ENCODE measurements at places on chromosomes 12 and 14. TPM values are rescaled to one million over a fixed set of nuclear protein-coding genes. Genes with fewer than 3 reads are reported as not detected.

DNA sequence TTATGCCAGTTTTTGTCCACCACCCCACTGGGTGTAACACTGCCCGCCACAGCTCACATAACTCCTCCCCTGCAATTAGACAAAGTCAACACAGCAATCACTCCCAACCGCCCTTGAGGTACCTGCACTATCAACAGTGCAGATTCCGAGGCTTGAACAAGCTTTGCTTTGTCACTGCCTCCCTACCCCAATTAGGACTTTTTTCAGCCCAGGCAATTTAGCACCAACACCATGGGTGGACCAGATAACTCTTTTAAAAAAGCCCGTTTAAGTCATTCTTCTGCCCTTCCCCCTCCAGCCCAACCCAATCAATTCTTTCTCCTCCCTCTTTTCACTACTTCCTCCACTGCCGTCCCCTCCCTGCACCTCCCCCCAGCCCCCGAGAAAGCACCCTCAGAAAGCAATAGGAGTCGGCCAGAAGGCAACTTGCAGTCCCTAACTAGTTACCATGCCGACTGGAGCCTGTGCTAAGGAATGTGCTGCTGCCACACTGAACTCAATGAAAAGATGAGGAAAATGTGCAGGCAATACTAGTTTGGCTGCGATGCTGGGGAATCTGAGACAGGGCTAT, 45.7 kb upstream of the OTX2 start:
- no peak for DNase-seq
- H3K4me3 ChIP-seq = no peak overlapping the region
- H3K27ac ChIP-seq = no peak overlapping the region
- no peaks in the 10 kb centered on the region for H3K36me3 ChIP-seq
- H3K27me3 ChIP-seq = peaks cover 53% of the 10 kb centered on the region

DNA sequence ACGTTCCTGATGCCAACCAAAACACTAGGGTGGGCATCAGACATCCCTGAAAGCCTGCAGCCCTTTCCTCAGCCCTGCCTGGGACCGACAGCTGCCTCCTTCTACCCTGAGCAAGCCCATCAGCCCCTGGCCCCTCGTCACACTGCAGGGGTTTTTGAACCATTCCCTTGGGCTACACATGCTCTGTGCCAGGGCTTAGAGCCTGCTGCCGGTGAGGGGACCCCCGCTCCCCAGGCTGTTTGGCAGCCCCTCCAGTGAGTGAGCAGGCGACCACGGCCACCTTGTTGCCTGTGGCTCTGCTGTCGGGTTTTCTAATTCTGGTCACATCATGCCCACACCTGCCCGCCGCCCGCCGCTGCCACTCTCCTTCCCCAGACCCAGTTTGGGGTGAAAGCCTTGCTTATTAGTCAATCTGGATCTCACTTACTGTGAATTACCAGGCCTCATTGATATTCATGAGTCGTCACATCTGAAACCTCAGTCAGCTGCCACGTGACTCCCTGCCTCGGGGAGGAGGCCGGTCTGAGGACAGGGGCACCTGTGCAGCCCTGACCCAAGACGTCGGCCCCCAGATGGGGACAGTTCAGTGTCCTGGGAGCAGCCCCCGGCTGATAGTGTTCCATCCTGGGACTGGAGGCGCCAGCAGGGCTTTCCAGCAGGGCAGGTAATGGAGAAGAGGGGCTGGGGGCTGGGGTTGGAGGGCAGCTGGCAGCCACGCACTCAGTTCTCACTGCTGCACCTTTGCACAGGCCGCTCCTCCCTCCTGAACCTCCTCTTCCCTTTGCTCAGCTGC, 163.0 kb downstream of the RBM19 start:
- no peak overlapping the region for H3K27ac ChIP-seq
- H3K4me1 ChIP-seq = no peaks in the 10 kb centered on the region
- DNase-seq = no peak
- H3K4me3 ChIP-seq = no peak overlapping the region

- peaks cover 3% of the 10 kb centered on the region for H3K36me3 ChIP-seq
- H3K27me3 ChIP-seq = no peaks in the 10 kb centered on the region
- no peak for DNase-seq
- peaks cover 57% of the 10 kb centered on the region for H3K4me1 ChIP-seq
- peak overlapping the region; percentile 5 for H3K4me3 ChIP-seq
These were observed 24.3 kb upstream of the PCNX1 start for GRCh38 chr14:70882776-70883492.

DNA sequence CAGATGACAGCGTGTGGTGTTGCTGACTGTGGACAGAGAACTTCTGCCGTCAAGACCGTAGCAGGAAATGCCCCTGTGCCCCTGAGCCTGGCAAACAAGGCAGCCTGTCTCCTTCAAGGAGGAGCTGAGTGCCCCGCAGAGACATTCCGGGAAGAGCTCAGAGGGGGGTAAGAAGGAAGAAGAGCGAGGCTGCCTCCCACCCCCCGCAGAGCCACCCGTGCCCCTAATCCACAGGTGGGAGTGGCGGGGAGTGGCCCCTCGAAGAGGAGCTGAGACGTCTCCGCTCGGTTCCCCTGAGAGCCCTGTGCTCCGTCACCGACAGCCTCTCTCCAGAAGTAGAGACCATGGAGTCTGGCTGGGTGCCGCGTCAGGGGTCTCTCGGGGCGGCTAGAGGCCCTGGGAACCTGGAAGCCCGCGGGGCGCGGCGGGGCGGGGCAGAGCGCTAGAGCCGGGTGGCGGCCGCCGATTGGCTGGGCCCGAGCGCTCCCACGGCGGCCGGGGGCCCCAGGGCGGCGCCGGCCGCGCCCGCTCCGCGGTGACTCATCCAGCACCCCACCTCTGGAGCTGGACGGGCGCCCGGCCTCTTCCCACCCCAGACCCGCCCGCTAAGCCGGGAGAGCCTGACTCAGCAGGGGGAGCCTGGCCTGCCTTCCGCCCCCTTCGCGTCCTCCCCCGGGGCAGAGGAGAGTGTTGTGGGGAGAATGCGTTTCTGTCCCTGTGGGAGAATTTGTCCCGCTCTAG, 25.2 kb upstream of the KRT78 start:
- peak overlapping the region; percentile 85 for H3K4me3 ChIP-seq
- H3K27ac ChIP-seq = peak overlapping the region; percentile 85
- peaks cover 24% of the 10 kb centered on the region for H3K4me1 ChIP-seq
- peaks cover 23% of the 10 kb centered on the region for H3K27me3 ChIP-seq
- no peak for DNase-seq

GRCh38 chr12:105804591-105805265, 334.0 kb downstream of the NUAK1 start:
- no peaks in the 10 kb centered on the region for H3K36me3 ChIP-seq
- H3K27me3 ChIP-seq = no peaks in the 10 kb centered on the region
- no peaks in the 10 kb centered on the region for H3K4me1 ChIP-seq
- no peak overlapping the region for H3K27ac ChIP-seq
- no peak overlapping the region for H3K4me3 ChIP-seq
- no peak for DNase-seq

DNA sequence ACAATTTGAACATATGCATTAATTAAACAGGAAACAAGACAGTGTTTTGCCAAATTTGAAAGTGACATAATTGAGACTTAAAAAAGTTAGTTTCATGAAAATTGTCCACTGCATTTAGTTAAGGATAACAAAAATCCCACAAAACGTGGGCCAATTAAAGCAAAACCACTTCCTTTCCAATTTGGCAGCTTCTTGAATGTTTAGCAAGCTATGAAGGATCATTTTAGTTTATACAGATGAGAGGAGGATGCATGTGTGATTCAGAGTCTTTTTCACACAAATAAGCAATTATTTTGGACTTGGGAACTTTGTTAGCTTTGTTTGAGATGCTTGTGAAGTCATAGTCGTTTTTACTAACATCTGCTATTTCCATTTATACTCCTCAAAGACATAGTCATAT, 109.6 kb downstream of the ATXN7L3B start:
- DNase-seq = no peak
- H3K27me3 ChIP-seq = no peaks in the 10 kb centered on the region
- H3K36me3 ChIP-seq = no peaks in the 10 kb centered on the region
- no peak overlapping the region for H3K27ac ChIP-seq

DNA sequence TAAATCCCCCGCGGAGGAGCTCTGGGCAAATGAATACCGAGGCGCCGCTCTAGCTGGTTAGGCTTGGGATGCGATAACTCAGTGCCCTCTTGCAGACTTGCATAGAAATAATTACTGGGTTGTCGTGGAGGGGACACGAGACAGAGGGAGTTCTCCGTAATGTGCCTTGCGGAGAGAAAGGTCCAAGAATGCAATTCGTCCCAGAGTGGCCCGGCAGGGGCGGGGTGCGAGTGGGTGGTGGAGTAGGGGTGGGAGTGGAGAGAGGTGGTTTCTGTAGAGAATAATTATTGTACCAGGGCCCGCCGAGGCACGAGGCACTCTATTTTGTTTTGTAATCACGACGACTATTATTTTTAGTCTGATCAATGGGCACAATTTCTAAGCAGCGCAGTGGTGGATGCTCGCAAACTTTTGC, 2.5 kb upstream of the TBX5 start:
- no peak overlapping the region for H3K27ac ChIP-seq
- peaks cover 100% of the 10 kb centered on the region for H3K27me3 ChIP-seq
- H3K4me3 ChIP-seq = peak overlapping the region; percentile 78
- peaks cover 13% of the 10 kb centered on the region for H3K36me3 ChIP-seq
- no peak for DNase-seq

- no peak for DNase-seq
- H3K4me3 ChIP-seq = no peak overlapping the region
- H3K36me3 ChIP-seq = peaks cover 8% of the 10 kb centered on the region
- no peak overlapping the region for H3K27ac ChIP-seq
These were observed 69.9 kb downstream of the PLXNC1 start for GRCh38 chr12:94218233-94218632.

DNA sequence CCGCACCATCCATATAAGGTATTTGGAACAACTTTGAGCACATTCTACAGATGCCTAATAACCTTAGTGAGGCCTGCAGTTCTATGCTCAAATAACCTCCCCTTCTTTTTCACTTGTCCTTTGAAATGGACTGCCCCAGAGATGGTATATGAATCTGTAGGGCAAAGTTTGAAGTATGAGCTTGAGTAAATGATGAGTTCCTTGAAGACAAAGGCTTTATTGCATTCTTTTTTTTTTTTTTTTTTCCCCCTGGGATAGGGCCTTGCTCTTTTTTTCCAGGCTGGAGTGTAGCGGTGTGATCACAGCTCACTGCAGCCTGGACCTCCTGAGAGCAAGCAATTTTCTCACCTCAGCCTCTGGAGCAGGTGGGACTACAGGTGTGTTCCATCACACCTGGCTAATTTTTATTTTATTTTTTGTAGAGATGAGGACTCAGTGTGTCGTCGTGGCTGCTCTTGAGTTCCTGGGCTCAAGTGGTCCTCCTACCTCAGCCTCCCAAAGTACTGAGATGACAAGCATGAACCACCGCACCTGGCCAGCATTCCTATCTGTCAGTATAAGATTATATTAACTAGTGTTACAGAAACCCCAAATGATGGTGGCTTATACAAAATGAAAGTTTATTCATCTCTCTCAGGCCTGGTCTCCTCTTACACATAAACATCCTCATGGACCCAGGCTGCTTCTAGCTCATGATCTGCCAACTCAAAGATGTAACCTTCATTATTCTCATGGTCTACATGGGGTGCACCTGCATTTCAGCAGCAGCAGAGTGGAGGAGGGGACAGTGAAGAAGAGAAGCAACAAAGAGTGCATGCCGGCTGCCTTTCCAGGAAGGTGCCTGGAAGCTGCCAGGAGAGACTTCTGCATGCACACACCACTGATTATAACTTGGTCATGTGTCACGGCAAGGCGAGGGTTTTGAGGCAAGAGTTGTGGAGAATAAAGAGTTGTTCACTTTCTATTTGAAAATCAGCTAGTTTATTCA, 101.4 kb downstream of the DUSP16 start:
- no peaks in the 10 kb centered on the region for H3K27me3 ChIP-seq
- peaks cover 2% of the 10 kb centered on the region for H3K36me3 ChIP-seq
- peak overlapping the region; percentile 90 for H3K4me3 ChIP-seq
- DNase-seq = no peak

DNA sequence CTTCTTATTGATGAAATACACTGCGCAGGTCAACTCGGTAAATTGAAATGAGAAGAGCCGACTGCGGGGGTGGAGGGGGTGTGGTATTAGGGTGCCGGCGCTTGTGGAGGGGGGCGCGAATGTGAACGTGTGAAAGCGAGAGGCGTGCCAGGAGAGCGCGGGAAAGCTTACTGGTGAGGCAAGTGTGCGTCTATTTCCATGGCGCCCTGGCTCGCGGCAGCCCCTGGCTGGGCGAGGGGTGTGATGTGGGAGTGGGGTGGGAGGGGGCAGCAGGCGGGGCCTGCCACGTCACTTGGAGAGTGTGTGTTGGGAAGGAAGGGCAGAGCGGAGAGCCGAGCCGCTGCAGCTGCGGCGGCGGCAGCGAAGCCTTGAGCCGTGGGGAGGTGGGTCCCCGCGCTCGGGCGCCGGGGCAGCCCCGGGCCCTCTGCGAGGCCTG, 88.8 kb downstream of the GALNT8 start:
- H3K4me3 ChIP-seq = peak overlapping the region; percentile 90
- H3K36me3 ChIP-seq = peaks cover 6% of the 10 kb centered on the region
- H3K4me1 ChIP-seq = peaks cover 40% of the 10 kb centered on the region

- H3K4me1 ChIP-seq = no peaks in the 10 kb centered on the region
- no peak overlapping the region for H3K27ac ChIP-seq
- no peaks in the 10 kb centered on the region for H3K27me3 ChIP-seq
These were observed 252.4 kb downstream of the KCNC2 start for GRCh38 chr12:74957231-74957630.

DNA sequence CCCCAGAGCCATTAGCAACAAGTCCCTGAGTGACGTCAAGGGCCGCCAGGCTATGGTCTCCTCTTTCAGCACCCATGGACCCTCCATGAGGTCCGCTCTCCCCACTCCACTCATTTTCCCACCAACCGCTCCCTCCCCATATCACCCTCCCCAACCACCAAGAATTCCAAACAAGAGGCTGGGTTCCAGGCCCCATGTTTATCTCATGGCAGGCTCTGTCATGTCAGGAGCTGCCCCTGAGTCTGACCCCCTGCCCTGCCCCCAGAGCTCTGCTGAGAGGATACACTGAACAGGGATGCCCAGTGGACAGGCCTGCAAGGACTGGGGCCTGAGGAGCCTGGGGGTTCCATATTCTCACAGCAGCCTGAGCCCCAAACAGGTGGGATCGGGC, 21.6 kb upstream of the SMUG1 start:
- no peak for DNase-seq
- H3K36me3 ChIP-seq = peaks cover 3% of the 10 kb centered on the region
- H3K4me1 ChIP-seq = peaks cover 16% of the 10 kb centered on the region
- H3K27me3 ChIP-seq = peaks cover 43% of the 10 kb centered on the region
- H3K4me3 ChIP-seq = no peak overlapping the region

DNA sequence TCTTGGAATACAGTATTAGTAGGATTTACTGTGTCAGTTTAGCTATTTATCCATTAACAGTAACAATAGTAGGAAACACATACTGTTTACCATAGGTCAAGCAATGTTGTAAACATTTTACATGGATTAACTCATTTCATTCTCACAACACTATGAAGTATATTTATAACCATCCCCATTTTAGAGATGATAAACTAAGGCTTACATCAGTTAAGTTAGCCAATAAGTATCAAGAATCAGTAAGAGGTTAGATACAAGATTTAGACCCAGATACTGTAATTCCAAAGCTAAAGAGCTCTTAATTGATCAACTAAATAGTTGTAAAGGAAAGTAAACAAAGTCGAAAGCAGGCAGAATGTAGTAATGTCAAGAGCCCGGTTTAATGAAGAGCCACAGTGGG, 1.1 kb downstream of the SYNJ2BP start:
- H3K36me3 ChIP-seq = peaks cover 4% of the 10 kb centered on the region
- peak overlapping the region; percentile 98 for H3K4me3 ChIP-seq
- peak overlapping the region; percentile 96 for H3K27ac ChIP-seq
- peaks cover 31% of the 10 kb centered on the region for H3K4me1 ChIP-seq

Gene ATL1
- 5.2 TPM for total RNA-seq

Gene FGF23
- not detected for total RNA-seq

Gene SIX6
- not detected for total RNA-seq

All from T-helper 17 cell (primary cell).